ENCODE measurements at places on chromosomes 6 and 20. TPM values are rescaled to one million over a fixed set of nuclear protein-coding genes. Genes with fewer than 3 reads are reported as not detected.

SLC17A9 gene
- polyA plus RNA-seq, result not detected

FKBP1C gene
- polyA plus RNA-seq, result 0.38 TPM

HNF4A gene
- polyA plus RNA-seq, result not detected

FAM209B gene
- polyA plus RNA-seq, result 0.99 TPM

NDUFAF5 gene
- 92.6 TPM for polyA plus RNA-seq

DEK gene
- 13.7 TPM for polyA plus RNA-seq

IP6K3 gene
- 2.7 TPM for polyA plus RNA-seq

OXT gene
- polyA plus RNA-seq, result not detected

SLC26A8 gene
- polyA plus RNA-seq, result 2.9 TPM

CLDN20 gene
- polyA plus RNA-seq, result not detected

NANP gene
- polyA plus RNA-seq, result 0.93 TPM

TNF gene
- polyA plus RNA-seq, result not detected

EDEM2 gene
- 10.2 TPM for polyA plus RNA-seq

ENPP4 gene
- 46.4 TPM for polyA plus RNA-seq

REM1 gene
- polyA plus RNA-seq, result not detected

IL17F gene
- polyA plus RNA-seq, result 12.9 TPM

RNF217 gene
- polyA plus RNA-seq, result 5.6 TPM

HRH3 gene
- not detected for polyA plus RNA-seq

HCK gene
- polyA plus RNA-seq, result not detected

SMLR1 gene
- not detected for polyA plus RNA-seq

CUL9 gene
- 5.5 TPM for polyA plus RNA-seq

GPRC6A gene
- not detected for polyA plus RNA-seq

MYH7B gene
- 2.0 TPM for polyA plus RNA-seq

EFCAB8 gene
- not detected for polyA plus RNA-seq

PLCB4 gene
- polyA plus RNA-seq, result 53.1 TPM

HCRTR2 gene
- polyA plus RNA-seq, result not detected

MYCT1 gene
- not detected for polyA plus RNA-seq

ANKEF1 gene
- polyA plus RNA-seq, result 2.5 TPM

DEFB127 gene
- polyA plus RNA-seq, result not detected

All from Purkinje cell (primary cell).